Calu3 (cell line): ENCODE measurements at places on chromosomes 5 and 9. TPM values are rescaled to one million over a fixed set of nuclear protein-coding genes. Genes with fewer than 3 reads are reported as not detected.

Gene SHOC1
- not detected in 2 replicates for total RNA-seq

Gene SOX30
- total RNA-seq = 0.09 TPM in 1 of 2 replicates, not detected in the other

- no peak for DNase-seq
- H3K27me3 ChIP-seq = no peaks in the 10 kb centered on the region
- H3K4me1 ChIP-seq = peaks cover 51% of the 10 kb centered on the region
- H3K36me3 ChIP-seq = peaks cover 15% of the 10 kb centered on the region
Observed at GRCh38 chr5:143241892-143242291, 161.6 kb downstream of the NR3C1 start.

Gene ZNF300
- 9.1 and 11.3 TPM in 2 replicates for total RNA-seq

GRCh38 chr5:176697934-176698538 lies 50.8 kb downstream of the TSPAN17 start:
- H3K4me1 ChIP-seq = peaks cover 8% of the 10 kb centered on the region
- peaks cover 78% of the 10 kb centered on the region for H3K27me3 ChIP-seq
- no peak overlapping the region for H3K4me3 ChIP-seq
- peaks cover 4% of the 10 kb centered on the region for H3K36me3 ChIP-seq
- H3K27ac ChIP-seq = no peak overlapping the region

- no peaks in the 10 kb centered on the region for H3K27me3 ChIP-seq
- peak overlapping the region; percentile 82 for H3K27ac ChIP-seq
- H3K4me3 ChIP-seq = peak overlapping the region; percentile 59
- H3K36me3 ChIP-seq = peaks cover 81% of the 10 kb centered on the region
Observed at GRCh38 chr9:71741926-71742648, 26.2 kb downstream of the CEMIP2 start.

- DNase-seq = no peak
- H3K36me3 ChIP-seq = no peaks in the 10 kb centered on the region
- H3K27me3 ChIP-seq = no peaks in the 10 kb centered on the region
- H3K4me1 ChIP-seq = no peaks in the 10 kb centered on the region
Observed at GRCh38 chr9:72394066-72394465, 29.1 kb upstream of the ZFAND5 start.

GRCh38 chr5:75037106-75037505 lies 15.3 kb downstream of the GCNT4 start:
- H3K4me1 ChIP-seq = peaks cover 63% of the 10 kb centered on the region
- peak overlapping the region; percentile 90 for H3K27ac ChIP-seq
- peak; percentile 90 for DNase-seq
- no peaks in the 10 kb centered on the region for H3K27me3 ChIP-seq

Gene PCDH1
- total RNA-seq = 146 and 167 TPM in 2 replicates

Gene IFNA5
- not detected in 2 replicates for total RNA-seq

DNA sequence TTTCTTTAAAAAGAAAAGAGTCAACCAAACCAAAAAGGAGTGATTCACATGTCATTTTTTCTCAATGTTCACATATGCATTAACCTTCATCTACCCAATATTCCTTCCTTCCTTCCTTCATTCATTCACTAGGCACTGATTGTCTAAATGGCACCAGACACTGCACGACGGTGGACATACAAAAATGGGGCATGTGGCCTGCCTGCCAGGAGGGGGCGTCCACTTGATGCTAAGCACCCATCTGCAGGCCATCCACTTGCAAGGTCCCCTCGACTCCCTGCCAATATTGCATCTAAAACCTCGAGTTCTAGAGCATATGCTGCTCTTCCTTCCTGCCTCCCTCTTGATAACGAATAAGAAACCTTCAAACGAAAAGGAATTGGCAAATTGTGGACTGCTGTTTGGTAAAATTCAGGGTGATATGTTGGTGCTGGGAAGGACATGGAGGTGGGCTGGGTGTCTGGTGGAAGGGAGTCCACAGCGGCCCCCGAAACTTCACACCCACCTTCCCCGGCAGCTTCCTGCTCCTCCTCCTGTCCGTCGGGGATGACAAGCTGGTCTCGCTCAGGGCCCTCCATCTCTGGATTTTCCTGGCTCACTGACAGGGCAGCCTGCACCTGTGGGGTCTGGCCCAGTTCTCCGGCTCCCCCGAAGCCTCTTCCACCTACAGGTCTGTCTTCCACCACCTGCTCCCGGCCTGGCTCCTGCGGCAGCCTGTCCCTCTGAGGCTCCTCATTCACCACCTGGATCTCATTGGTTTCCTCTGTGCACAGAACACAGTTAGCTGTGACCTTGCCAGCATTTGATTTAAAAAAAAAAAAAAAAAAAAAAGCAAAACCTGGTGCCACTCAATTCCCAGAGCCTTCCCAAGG lies 64.3 kb downstream of the GOLM1 start:
- H3K27ac ChIP-seq = no peak overlapping the region
- no peaks in the 10 kb centered on the region for H3K27me3 ChIP-seq
- no peaks in the 10 kb centered on the region for H3K4me1 ChIP-seq
- peaks cover 37% of the 10 kb centered on the region for H3K36me3 ChIP-seq
- no peak overlapping the region for H3K4me3 ChIP-seq

- H3K36me3 ChIP-seq = peaks cover 9% of the 10 kb centered on the region
- H3K4me3 ChIP-seq = no peak overlapping the region
- DNase-seq = no peak
- no peaks in the 10 kb centered on the region for H3K4me1 ChIP-seq
Observed at GRCh38 chr9:104993291-104993963, 65.5 kb upstream of the ABCA1 start.

DNA sequence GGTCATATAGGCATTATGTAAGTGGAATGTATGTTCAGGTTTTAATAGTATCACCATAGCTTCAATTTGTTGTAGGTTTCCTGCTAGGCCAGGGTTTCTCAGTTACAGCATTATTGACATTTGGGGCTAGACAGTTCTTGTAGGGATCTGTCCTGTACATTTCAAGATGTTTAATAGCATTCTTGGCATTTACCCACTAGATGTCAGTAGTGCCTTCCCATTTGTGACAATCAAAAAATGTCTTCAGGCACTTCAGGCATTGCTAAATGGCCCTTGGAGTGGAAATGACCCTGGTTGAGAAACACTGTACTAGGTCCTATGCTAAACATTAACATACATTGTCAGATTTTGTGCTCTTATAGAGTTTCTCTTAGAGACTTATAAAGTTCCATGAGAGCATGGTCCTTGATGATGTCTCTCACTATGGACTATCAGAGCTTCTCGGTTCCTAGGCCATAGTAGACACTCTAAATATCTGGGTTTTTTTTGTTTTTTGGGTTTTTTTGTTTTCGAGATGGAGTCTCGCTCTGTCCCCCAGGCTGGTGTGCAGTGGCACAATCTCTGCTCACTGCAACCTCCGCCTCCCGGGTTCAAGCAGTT lies 1.4 kb downstream of the KIF20A start:
- peak; percentile 35 for DNase-seq
- no peaks in the 10 kb centered on the region for H3K27me3 ChIP-seq
- no peak overlapping the region for H3K27ac ChIP-seq
- H3K36me3 ChIP-seq = peaks cover 24% of the 10 kb centered on the region

Gene C9orf153
- not detected in 2 replicates for total RNA-seq

- peaks cover 24% of the 10 kb centered on the region for H3K4me1 ChIP-seq
- H3K27ac ChIP-seq = peak overlapping the region; percentile 21
- DNase-seq = no peak
- H3K36me3 ChIP-seq = peaks cover 52% of the 10 kb centered on the region
- H3K27me3 ChIP-seq = no peaks in the 10 kb centered on the region
Observed at GRCh38 chr9:33041432-33042188, 16.5 kb downstream of the DNAJA1 start.

GRCh38 chr5:163917747-163918146 lies 412.3 kb downstream of the MAT2B start:
- no peak overlapping the region for H3K27ac ChIP-seq
- no peak for DNase-seq
- no peaks in the 10 kb centered on the region for H3K27me3 ChIP-seq
- no peak overlapping the region for H3K4me3 ChIP-seq
- no peaks in the 10 kb centered on the region for H3K36me3 ChIP-seq
- peaks cover 6% of the 10 kb centered on the region for H3K4me1 ChIP-seq

GRCh38 chr9:90807006-90807405 lies 5.4 kb downstream of the SYK start:
- DNase-seq = no peak
- no peak overlapping the region for H3K27ac ChIP-seq
- H3K36me3 ChIP-seq = peaks cover 3% of the 10 kb centered on the region

DNA sequence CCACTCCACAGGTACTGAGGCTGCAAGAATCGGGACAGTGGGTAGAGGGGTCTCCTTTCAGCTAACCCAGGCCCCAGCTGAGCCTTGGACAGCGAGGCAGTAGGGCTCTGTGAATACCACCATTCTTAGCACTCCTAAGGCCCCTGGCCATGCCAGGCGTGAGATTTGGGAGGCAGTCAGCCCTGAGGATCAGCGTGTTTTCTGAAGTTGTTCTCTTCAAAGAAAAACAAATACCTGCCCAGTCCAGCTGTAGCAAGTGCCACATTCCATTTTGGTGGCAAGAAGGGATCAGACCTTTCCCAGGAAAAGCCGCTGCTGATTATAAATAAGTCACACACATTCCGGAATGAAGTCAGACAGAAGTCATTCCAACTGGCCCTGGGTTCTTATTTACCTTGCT lies 47.8 kb downstream of the RALGPS1 start:
- peaks cover 3% of the 10 kb centered on the region for H3K4me1 ChIP-seq
- H3K27ac ChIP-seq = no peak overlapping the region
- no peaks in the 10 kb centered on the region for H3K36me3 ChIP-seq

GRCh38 chr5:92836855-92837755 lies 743.9 kb downstream of the NR2F1-AS1 start:
- no peak overlapping the region for H3K4me3 ChIP-seq
- no peak overlapping the region for H3K27ac ChIP-seq
- no peaks in the 10 kb centered on the region for H3K4me1 ChIP-seq
- no peaks in the 10 kb centered on the region for H3K27me3 ChIP-seq
- H3K36me3 ChIP-seq = no peaks in the 10 kb centered on the region
- DNase-seq = no peak

Gene NPDC1
- total RNA-seq = 65.2 and 78.6 TPM in 2 replicates

DNA sequence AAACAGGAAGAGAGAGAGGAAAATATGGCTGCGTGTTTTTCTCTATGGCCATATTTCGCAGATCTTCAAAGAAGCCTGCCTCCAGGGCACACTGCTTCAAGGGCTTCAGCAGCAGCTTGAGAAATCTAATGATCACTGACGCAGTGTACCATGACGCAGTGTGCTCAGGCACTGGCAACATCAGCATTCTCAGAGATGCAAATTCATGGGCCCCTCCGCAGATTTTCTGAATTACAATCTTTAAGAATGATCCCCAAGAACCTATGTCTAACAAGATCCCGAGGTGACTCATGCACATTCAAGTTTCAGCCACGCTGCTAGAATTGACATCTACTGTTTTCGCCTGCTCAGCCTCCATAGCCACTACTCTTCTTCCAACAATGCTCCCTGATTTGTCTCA lies 143.9 kb upstream of the ZNF366 start:
- H3K4me3 ChIP-seq = no peak overlapping the region
- H3K4me1 ChIP-seq = no peaks in the 10 kb centered on the region
- peaks cover 44% of the 10 kb centered on the region for H3K27me3 ChIP-seq
- no peak overlapping the region for H3K27ac ChIP-seq
- no peaks in the 10 kb centered on the region for H3K36me3 ChIP-seq

DNA sequence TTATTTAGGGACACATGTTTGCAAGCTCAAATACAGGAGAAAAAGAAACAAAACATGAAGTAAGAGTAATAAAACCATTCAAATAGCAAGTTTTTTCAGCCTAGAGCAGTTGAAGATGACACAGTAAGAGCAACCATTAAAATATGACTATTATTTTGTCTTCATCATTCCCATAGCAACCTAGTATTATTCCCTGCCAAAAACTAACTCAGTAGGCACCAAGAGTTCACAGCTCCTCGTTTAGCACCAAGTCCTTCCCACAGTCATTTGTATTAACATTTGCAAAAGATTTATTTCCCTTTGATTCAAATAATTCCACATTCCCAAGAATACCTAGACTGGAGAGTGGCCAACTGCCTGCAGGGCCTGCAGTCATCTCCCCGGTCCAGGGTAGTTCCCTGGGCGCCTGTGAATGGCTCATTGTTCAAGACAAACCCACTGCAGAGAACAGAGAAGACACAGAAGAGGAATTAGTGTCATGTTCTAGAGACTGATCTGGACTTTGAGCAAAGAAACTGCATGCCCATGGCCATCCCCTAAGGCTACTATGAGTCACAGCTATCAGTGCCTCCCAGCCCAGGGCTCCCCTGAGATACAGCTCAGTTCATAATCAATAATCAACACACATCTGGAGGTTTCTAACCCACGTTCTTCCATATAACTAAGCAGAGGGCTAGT lies 139.1 kb upstream of the MAP3K1 start:
- H3K27ac ChIP-seq = no peak overlapping the region
- peak; percentile 46 for DNase-seq
- no peak overlapping the region for H3K4me3 ChIP-seq
- peaks cover 5% of the 10 kb centered on the region for H3K36me3 ChIP-seq

Gene TMC1
- not detected in 2 replicates for total RNA-seq

Gene OR1J2
- total RNA-seq = not detected in 2 replicates

Gene ZNF462
- 37.3 and 48.0 TPM in 2 replicates for total RNA-seq

- H3K4me1 ChIP-seq = no peaks in the 10 kb centered on the region
- H3K27me3 ChIP-seq = peaks cover 86% of the 10 kb centered on the region
- H3K4me3 ChIP-seq = no peak overlapping the region
- no peak for DNase-seq
Observed at GRCh38 chr9:93814077-93814956, 140.8 kb downstream of the BARX1 start.

DNA sequence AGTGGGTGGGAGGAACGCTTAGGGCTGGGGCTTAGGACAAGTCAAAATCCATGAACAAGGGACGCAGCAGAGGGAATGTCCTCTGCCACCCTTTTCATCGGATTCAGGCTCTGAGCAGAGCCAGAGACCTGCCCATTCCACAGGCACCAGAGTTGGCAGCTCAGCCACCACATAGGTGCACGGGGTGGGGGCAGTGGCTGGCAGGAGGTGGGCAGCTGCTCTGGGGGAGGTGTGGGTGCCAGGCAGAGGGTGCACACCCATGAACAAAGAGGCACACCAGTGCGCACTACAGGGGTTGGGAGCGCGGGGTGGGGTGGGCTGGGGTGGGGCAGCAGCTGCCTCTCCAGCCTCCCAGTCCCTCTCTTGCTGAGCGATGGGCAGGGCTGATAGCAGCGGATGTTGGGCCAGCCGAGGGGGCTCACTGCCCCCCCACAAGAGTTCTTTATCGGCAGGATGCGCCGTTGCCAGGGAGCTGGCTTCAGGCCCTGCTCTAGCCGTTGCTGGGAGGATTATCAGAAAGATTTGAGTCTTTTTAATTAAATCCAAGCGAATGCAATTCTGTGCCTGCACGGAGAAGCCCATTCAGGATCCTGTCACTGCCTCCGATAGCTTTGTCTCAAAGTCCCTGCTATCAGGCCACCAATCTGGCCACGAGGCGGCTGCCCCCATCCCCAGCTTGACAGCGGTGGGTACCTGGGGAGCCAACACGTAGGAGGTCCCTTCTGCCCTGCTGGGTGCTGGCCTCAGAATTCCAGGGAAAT lies 64.3 kb upstream of the LMX1B start:
- no peak for DNase-seq
- H3K27ac ChIP-seq = no peak overlapping the region
- no peak overlapping the region for H3K4me3 ChIP-seq
- no peaks in the 10 kb centered on the region for H3K36me3 ChIP-seq
- H3K27me3 ChIP-seq = peaks cover 39% of the 10 kb centered on the region
